ENCODE measurements at places on chromosomes 13 and 19.

- DNase-seq = no peak
These were observed 1305.2 kb upstream of the PCDH9 start for GRCh38 chr13:68535329-68535728.

- no peak for DNase-seq
These were observed 69.7 kb downstream of the UFM1 start for GRCh38 chr13:38419312-38419873.

DNA sequence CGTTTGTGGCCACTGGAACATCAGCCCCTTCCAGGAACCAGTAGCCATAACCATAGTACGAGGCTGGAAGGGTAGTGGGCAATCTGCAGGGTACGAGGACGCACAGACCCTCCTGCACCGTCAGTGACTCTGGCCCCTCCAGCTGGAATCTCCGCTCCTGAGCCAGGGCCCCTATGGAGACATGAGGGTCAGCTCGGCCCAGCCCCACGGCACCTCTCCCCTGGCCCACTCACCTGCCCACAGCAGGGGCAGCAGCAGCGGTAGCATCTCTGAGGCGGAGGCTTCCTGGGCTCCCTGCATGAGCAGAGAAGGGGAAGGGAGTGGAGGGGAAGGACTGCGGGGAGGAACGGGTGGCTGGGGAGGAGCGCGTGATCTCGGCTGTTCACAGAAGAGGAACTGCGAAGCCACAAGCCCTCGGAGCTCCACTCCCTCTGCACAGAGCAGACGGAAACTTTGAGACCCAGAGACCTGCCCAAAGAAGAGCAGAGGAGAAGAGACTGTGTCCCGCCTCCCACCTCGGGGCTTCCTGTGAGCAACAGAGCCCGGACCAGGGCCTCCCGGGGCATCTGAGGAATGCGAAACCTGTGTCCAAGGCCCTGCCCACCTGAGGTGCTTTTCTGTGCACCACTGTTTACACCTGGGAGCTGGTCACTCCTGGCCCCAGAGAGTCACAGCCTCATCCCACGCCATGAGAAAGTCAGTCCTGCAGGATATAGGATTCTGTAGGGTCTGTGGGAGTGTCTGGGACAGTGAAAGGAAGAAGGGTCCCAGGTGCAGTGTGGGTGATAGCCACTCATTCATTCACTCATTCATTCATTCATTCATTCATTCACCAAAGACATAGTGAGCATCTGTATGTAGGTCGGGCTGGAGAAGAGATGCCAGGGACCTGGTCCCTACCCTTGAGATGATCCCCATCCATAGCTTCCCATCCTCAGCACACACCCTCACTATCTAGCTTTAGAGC lies at the start of gene SIGLEC6:
Gene SIGLEC6, minus strand, starts transcription at position 322 of the 967 bp plus-strand sequence. Its CDS starts 22 bp downstream, at position 300.
- peak; percentile 48 for DNase-seq

GRCh38 chr13:77318741-77319140 lies 8.2 kb downstream of the MYCBP2 start:
- no peak for DNase-seq

- DNase-seq = no peak
These were observed 73.3 kb upstream of the NBEA start for GRCh38 chr13:34868733-34869132.

GRCh38 chr13:113879017-113879416 lies 15.1 kb upstream of the GAS6 start:
- no peak for DNase-seq

DNA sequence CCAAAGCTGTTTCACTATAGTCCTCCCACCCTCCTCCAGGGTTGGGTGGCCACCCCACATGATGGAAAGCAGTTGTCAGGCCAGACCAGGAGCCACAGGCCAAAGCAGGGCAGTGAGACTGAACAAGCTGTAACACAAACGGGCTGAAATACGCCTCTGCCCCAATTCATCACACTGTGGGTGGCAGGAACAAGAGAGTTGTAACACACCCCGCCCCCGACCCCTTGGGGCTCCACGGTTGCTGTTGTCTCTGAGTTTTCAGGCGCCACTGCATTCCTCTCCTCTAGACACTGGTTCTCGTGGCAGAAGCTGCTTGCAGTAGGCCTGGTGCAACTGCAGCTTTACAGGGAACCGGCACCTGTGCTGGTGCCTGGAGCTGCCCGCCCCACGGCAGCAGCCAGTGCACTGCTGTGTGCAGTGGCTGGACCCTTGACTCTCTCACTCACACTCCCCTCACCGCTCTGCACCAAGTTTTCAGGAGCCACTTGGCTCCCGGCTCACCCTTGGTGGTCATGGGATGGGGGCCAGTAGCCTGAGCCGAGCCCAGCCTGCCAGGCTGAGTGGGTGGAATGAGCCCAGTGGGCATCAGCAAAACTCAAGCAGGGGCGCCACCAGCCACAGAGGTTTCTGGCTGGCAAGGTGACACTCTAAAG lies 1314.5 kb upstream of the MIR17HG start:
- DNase-seq = no peak

GRCh38 chr13:94121686-94122085 lies 357.8 kb downstream of the DCT start:
- DNase-seq = no peak

GRCh38 chr19:33311326-33311682 lies 9.0 kb upstream of the CEBPA start:
- DNase-seq = no peak

DNA sequence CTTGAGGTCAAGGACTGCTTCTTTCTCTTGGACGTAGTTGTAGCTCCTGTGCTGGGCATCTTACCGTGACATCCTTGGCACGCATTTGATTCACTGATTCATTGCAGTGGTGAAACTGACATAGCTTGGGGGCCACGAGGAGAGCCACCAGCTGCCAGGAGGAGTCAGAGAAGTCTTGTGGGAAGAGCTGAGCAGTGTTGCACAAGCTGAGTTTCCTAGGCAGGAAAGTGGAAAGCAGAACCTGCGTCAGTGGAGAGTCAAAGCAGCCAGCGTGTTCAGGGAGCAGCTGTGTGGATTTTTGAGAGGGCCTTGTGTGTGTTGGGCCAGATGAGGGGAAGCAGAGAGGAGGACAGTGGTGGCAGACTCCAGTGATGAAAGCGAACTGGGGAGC lies 5.3 kb upstream of the GPR183 start:
- DNase-seq = peak; percentile 7

GRCh38 chr19:49845414-49845813 lies 5.5 kb upstream of the PTOV1 start:
- no peak for DNase-seq

DNA sequence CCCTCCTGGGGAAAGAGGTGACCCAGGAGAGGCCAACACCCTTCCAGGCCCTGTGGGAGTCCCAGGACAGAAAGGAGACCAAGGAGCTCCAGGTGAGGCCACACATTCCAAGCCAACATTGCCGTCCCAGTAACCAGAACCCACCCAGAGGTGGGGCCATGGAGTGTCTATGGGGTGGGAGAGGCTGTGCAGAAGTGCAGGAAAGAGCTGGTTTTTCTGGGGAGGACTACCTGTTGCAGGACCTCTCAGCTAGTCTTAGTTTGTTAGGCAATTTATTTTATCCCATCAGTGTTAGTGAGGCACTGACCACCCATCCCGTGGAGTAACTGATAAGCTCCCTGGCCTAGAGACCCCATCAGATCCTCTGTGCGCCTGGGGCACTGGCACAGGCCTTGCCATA lies 66.1 kb downstream of the RAB20 start:
- no peak for DNase-seq

- no peak for DNase-seq
These were observed 3.8 kb upstream of the LILRA5 start for GRCh38 chr19:54316746-54317107.

- no peak for DNase-seq
These were observed 85.6 kb downstream of the RXFP2 start for GRCh38 chr13:31824705-31825517.
